T47D (cell line): ENCODE measurements at places on chromosomes 12 and 14.

DNA sequence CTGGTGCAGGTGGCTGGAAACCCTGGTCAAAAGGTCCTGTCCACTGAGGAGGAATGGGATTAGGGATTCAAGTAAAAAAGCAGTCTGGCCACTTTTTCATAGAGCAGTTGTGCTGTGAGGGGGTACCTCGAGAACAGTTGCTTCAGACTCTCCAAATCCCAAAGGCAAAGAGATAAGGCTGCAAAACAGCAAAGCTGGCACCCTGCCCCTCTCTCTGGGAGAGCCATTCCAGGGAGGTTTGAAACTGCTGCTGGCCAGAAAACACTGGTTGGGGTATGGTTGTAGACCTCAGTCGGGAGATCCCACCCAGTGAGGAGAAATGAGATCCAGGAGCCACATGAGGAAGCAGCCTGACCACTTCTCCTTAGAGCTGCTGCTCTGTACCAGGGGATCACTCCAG is 137.3 kb downstream of the CEP83 start:
- DNase-seq = no peak

DNA sequence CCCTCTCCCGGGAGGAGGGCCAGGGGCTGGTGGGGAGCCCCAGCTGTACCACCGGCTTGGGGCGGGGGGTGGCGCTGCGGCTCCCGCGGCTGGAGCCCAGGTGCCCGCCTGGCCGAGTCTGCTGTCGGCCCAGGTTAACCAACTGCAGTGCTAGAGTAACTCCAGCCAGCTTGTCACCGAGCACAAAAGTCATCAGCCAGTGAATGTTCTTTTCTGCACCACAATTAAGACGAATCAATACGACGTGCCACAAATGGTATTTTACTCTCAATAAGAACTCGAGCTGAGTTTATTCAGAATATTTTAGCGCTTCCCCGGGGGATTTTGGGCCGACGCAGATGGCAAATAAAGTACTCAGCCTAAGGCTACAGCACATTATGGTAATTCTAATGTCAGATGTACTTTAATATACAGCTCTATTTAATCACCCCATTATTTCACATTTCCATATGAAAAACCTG is 83.2 kb downstream of the BCL11B start:
- no peak for DNase-seq

DNA sequence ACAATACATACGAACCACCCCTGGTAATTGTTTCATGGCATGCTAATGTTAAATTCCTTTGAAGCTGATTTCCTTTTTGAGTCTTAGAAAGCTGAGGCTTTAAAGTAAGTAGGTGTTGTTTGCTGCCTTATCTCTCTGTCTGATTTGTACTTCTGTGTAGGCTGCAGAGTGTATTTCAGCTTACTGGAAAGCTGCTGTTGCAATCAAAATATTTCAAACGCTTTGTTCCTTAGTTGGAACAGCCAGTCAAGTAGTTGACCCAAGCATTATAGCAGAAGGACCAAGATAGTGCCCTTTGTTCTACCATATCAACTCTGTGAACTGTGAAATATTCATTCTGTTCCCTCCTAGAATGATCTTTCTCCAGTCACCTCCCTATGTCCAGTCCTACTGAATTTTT is 3.1 kb downstream of the PKP2 start:
- no peak for DNase-seq

DNA sequence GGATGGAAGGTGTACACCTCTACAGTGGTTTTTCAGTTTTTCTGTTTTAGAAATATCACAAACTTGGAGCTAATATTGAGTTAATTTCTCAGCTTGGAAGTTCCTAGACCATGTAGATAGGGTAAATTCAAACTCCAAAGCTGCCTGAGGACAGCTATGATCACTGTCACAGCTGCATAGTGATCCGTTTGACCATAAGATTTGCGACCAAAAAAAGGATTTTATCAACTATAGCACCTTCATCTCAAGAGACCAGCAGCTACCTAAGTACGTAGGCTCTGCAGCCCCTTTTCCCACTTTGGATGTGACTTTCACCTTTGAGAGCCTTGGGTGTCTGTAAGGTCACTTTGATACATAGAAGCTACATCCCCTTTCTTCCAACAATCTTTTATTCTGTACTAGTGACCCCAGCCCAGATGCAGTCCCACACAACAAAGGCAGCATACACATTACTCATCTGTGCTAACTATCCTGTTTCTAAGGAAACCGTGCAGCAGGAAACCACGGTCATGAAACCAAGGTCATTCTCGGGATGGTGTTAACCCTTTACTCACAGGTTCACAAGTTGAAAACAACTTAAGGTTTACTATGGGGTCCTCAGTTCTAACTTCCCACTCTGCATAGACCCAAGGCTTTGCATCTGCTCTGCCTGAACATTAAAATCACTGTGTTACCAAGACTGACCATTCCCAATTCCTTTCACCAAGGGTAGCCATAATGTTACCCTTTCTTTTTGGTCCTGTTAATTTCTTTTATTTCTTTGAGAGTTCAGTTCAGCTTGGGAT is 75.4 kb downstream of the IFT81 start:
- DNase-seq = no peak

DNA sequence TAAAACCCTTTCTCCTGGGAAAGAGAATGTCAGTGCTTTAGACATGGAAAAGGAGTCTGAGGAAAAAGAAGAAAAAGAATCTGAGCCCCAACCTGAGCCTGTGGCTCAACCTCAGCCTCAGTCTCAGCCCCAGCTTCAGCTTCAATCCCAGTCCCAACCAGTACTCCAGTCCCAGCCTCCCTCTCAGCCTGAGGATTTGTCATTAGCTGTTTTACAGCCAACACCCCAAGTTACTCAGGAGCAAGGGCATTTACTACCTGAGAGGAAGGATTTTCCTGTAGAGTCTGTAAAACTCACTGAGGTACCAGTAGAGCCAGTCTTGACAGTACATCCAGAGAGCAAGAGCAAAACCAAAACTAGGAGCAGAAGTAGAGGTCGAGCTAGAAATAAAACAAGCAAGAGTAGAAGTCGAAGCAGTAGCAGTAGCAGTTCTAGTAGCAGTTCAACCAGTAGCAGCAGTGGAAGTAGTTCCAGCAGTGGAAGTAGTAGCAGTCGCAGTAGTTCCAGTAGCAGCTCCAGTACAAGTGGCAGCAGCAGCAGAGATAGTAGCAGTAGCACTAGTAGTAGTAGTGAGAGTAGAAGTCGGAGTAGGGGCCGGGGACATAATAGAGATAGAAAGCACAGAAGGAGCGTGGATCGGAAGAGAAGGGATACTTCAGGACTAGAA is 6.1 kb downstream of the PNN start:
- DNase-seq = no peak

- DNase-seq = peak; percentile 70
Measured at GRCh38 chr12:122031342-122032216, 9.9 kb downstream of the BCL7A start.

GRCh38 chr12:56223571-56224101 is 506 bp upstream of the NABP2 start:
- DNase-seq = no peak

- DNase-seq = no peak
Measured at GRCh38 chr14:68702135-68702534, 90.7 kb downstream of the ZFP36L1 start.

DNA sequence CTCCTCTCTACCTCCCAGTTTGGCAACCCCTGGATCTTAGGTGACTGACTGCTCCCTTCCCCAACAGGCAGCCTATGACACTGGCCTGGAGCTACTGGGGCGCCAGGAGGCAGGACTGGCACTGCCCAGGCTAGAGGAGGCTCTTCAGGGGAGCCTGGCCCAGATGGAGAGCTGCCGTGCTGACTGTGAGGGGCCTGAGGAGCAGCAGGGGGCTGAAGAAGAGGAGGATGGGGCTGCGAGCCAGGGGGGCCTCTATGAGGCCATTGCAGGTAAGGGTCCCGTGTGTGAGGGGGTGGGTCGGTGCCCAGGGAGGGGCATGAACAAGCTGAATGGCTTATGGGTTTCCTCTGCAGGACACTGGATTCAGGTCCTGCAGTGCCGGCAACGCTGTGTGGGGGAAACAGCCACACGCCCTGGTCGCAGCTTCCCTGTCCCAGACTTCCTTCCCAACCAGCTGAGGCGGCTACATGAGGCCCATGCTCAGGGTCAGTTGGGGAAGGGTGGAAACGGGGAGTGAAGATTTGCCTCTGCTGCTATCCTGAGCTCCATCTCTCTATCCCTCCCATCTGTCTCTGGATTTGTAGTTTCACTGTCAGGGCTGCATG is 2.2 kb downstream of the P3H3 start:
- no peak for DNase-seq

DNA sequence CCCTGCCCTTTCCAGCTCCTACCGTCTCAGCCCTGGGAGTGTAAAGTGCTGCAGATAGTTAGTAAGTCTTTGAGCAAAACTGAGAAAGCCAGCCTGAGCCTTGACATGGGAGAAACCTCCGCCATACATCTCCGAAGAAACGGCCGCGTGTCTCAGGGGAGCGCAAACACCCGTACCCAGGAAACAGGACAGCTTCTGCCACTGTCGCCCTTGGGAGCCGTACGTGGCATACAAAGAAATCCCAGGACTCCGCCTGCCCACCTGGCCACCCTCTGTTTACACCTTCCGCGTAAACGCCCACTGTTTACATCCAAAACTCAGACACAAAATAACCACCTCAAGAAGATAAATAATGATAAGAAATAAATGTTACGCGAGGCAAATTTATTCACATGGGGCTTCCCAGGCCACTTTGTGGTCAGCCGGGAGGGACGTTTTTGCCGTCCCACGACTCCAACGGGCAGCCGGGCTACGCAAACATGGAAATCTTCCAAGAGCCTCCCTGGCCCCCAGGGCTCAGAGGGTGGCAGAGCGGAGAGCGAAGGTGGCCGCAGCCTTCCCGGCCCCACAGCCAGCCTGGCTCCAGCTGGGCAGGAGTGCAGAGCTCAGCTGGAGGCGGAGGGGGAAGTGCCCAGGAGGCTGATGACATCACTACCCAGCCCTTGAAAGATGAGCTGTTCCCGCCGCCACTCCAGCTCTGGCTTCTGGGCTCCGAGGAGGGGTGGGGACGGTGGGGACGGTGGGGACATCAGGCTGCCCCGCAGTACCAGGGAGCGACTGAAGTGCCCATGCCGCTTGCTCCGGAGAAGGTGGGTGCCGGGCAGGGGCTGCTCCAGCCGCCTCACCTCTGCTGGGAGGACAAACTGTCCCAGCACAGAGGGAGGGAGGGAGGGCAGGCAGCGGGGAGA is at the start of gene BDKRB2:
Gene BDKRB2, plus strand, starts transcription at position 689 of the 908 bp plus-strand sequence. CDS start 32,269 bp downstream, outside the sequence.
- peak; percentile 87 for DNase-seq

DNA sequence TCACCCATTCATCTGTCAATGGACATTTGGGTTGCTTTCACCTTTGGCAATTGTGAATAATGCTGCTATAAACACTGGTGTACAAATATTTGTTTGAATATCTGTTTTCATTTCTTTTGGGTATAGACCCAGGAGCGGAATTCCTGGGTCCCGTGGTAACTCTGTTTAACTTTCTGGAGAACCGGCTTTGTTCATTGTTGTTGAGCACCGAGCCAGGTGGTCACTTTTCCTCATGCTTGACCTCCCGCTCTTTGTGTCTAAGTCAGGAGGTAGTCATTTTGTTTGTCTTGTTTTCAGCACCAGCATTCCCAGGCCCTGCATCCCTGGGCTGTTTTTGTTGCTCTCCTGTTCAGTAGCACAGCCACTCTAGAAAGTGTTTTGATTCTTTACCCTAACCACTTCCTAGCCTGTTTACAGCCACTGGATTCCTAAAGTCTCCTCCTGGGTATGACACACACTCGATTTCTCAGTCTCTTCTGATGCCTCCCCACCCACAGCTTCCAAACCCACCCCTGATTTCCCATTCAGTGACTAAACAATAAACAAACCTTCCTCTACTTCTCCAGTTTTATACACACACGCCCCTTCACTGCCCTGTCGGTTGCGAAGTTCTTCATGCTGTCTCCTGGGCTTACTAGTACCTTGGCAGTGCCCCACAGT is 37.9 kb downstream of the B4GALNT3 start:
- peak; percentile 87 for DNase-seq
